CD4-positive, alpha-beta T cell (primary cell): ENCODE measurements at places on chromosomes 2 and 18.

DNA sequence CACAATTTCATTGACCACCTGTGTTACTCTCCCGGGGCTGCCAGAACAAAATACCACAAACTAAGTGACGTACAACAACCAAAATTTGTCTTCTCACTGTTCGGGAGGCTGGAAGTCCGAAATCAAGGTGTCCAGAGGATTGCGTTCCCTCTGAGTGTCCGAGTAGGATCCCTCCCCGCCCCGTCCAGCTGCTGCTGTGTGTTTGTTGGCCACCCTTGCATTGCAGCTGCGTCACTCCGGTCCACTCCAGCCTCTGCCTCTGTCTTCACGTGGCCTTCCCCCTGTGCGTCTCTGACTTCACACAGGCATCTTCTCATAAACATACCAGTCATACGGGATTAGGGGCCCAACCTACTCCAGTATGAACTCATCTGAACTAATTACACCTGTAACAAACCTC lies 251.8 kb upstream of the SMIM21 start:
- no peak for DNase-seq

DNA sequence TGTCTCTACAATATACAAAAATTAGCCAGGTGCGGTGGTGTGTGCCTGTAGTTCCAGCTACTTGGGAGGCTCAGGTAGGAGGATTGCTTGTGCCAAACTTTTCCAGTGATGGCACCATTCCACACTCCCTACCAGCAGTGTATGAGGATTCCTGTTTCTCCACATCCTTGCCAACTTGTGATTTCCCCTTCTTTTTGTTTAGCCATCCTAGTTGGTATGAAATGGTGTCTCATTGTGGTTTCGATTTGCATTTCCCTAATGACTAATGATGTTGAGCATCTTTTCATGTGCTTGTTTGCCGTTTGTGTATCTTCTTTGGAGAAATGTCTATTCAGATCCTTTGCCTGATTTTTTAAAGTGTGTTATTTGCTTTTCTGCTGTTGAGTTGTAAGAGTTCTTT lies 41.0 kb downstream of the EPB41L5 start:
- DNase-seq, result no peak

DNA sequence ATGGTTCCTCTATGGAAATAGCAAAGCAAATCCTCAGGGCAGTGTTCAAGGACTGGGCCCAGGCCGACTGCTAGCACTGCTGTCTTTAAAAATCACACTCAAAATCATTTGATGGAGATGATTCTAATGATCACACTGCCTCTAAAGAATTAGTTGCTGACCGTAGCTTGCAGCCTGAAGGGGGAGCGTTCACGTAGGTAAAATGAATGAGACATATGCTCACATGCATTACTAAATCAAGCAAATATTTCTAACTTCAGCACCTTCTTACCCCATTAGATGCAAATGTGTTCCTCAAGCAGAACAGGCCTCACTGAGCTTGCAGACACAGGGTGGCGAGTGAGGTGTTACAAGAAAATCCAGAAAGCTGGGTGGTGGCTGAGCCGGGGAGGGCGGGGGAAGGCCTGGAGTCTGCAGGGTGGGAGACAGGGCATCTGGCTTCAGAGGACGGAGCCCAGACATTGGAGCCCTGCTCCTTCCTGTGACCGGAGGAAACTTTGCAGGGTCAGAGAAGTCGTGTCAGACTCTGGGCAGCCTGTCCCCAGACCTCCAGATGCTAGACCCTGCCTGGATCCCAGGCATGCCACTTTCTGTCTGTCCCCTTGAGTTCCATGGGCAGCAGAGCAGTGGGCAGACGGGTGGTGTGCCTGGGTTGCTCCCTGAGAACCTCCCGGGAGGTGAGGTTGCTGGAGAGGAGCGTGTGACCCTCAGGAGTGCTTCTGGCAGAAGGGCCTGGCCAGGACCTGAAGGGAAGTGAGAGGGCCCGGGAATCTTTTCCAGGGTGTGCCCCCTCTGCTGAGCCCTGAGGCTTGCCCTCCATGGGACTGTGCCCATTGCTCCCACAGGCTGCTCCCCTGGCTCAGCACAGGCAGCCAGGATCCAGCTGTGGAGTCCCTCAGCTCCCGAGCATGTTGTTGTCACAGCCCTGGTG lies 7.1 kb upstream of the NPPC start:
- DNase-seq, result no peak

GRCh38 chr2:124034265-124034664 lies 9.2 kb downstream of the CNTNAP5 start:
- no peak for DNase-seq

DNA sequence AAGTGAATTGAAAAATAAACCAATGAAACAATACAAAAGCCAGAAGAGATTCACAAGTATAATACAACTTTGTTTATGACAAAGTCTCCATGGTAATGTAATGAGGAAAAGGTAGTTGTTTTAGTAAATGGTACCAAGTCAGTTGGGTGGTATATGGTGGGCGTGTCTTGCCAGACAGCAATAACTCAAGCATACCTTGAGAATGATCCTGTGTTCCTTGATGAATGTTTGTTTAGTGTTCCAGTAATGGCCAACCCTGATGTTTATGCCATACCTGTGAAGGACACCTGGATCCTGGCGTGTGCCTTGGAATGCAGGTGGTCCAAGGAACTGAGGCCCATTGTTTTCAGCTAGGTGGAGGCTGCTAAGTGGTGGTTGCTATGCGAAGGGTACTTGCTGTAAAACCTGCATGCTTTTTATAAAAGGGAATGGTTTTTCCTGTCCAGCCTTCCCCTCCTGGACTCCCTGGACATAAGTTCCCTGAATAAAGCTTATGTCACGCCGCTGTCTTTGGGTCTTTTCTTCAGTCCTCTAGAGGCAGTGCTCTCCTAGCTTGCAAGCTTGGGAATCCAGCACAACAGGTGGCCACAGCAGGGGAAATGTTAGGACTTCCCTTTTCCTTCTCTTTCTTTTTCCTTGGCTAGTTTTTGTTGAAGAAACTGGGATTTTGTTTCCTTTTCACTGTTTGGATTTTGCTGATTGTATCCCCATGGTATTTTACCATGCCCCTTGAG lies 54.7 kb downstream of the MTA3 start:
- no peak for DNase-seq

GRCh38 chr18:62587689-62588088 lies 64.9 kb downstream of the ZCCHC2 start:
- no peak for DNase-seq

GRCh38 chr2:217787160-217787877 lies 215.5 kb downstream of the TNS1 start:
- no peak for DNase-seq

GRCh38 chr2:179454443-179455171 lies 190.0 kb upstream of the SESTD1 start:
- DNase-seq, result no peak
